Common myeloid progenitor, CD34-positive (primary cell): ENCODE measurements at places on chromosomes 6 and 20.

DNA sequence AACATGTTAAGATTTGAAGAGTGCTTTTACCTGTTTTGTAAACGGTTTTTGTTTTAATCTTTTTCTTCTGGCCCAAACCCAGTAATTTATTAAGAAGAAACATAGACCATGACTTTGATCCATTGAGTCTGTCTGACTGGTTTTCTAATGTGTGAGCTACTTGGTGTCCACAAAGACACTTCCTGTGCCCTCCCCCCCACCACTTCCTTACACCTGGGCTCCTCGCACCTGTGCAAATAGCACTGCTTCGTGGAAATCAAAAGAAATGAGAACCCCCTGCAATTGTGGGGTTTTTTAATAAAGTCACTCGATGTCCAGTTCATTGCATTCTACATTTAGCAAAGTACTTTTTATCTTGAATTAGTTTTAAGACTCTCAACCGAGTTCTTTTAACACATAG is 65.5 kb downstream of the SMOC2 start:
- DNase-seq, result no peak

DNA sequence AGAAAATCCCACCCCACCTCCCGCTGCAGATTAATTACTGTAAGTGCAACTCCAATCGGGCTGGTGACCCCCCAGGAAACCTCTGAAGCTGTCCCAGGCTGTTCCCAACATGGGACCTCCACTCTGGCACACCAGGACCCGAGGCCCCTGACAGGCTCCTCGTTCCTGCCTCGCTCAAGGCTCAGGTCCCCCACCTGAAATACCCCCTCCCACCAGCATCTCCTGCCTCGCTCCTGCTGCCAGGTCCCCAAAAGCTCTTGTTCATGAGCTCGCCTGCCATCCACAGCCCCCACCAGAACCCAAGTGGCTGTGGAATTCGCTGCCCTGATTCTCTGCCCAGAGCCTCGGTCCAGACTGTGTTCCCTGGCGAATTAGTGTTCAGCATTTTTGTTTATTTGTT is 26.1 kb downstream of the NPEPL1 start:
- DNase-seq, result no peak

- no peak for DNase-seq
Observed at GRCh38 chr6:3471286-3471685, 14.4 kb upstream of the SLC22A23 start.

GRCh38 chr20:44057698-44058675 is 129.0 kb downstream of the JPH2 start:
- DNase-seq, result no peak

DNA sequence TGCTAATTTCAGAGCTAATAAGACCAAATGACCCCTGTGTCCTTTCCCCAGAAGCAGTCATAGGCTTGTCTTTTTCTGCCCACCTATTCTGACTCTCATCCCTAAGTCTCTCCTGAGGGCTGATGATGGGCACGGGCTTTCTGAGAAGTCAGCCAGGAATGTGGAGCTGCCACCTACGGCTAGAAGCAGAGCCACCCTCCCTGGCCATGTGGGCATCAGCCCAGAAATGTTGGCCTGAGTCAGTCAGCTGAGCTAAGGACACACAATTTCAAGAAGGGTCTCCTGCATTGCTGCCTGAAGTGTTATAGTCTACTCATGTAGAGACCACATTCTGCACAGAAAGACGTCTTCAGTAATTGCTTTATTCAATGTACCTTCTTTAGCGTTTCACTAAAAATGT is 17.1 kb downstream of the MYLIP start:
- DNase-seq, result no peak

DNA sequence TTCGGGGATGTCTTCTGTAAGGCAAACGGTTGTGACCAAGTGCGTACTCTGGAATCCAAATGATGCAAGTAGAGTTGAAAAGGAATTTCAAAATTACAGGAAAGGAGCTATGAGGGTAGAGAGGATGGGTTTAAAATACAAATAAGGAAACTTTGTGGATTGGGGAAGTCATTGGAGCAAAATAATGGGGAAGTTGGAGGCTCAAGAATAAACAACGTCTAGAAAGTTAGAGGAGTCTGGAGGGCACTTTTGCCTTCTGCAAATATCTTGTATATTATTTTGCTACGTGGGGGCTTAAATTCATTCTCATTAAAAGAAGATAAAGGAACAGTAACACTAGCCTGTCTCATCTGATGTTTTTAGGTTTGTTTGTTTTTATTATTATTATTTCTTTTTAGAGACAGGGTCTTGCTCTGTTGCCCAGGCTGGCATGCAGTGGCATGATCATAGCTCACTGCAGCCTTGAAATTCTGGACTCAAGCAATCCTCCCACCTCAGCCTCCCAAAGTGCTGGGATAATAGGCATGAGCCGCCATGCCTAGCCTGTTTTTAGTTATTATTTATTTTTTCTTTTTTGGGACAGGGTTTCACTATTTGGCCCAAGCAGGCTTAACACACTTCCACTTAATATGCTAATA is 55.0 kb upstream of the TNFAIP3 start:
- DNase-seq, result no peak

DNA sequence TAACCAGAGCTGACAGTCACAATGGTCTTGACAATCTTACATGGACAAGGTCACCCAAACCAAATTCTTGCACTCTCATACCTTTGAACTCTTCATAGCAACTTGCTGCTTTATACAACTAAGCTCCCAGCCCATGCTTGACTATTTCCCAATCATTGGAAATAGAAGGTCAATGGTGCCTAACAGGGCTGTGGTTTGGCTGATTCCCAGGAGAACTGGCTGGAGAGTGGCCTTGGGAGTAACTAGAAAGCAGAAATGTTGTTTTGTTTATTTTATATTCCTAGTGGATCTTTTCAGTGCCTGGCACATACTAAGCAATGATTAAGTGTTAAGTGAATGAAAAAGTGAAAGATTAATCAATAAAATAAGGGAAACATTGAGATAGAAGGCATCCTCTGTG is 3.0 kb downstream of the SPINT4 start:
- no peak for DNase-seq

DNA sequence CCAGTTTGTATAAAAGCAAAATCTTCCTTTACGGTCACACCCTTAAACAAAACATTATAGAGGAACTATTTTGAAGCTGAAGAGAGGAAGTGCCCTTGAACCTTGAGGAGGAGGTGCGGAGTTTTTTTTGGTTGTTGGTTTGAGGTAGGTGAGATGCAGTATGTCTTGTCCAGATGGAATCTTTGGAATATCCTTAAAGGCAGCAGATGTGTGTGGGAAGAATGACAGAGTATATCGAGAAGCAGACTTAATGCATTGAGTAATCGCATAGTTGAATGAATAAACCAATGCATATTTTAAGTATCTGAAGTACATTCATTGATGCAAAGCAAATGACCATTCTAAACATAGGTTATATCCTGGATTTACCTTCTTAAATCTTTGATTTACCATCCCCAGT is 49.9 kb downstream of the AIG1 start:
- DNase-seq, result no peak

- no peak for DNase-seq
Observed at GRCh38 chr6:157611406-157611805, 211.6 kb upstream of the SNX9 start.

- DNase-seq, result no peak
Observed at GRCh38 chr6:33651403-33651802, 30.3 kb downstream of the ITPR3 start.

- no peak for DNase-seq
Observed at GRCh38 chr20:61940976-61941720, 124.5 kb downstream of the TAF4 start.

- DNase-seq, result no peak
Observed at GRCh38 chr6:39451831-39452230, 129.3 kb upstream of the KCNK16 start.

GRCh38 chr6:43798688-43799444 is 28.9 kb downstream of the VEGFA start:
- peak; percentile 53 for DNase-seq

DNA sequence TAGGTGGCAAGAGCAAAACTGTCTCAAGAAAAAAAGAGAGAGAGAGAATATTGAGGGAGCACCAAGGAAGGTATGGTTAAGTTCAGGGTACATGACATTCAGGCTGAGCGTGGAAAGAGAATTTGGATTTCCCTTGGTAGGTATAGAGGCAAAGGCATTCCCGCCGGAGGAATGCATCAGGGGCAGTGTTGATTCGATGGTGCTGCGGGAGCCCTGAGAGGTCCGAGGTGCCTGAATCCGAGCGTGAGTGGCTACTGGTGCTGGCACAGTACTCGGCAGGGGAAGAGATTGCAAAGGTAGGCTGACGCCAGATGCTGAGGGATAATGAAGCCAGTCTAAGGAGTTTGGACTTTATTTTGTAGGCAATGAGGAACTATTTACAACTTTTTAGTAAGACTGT is 20.0 kb downstream of the BMP6 start:
- DNase-seq, result no peak

DNA sequence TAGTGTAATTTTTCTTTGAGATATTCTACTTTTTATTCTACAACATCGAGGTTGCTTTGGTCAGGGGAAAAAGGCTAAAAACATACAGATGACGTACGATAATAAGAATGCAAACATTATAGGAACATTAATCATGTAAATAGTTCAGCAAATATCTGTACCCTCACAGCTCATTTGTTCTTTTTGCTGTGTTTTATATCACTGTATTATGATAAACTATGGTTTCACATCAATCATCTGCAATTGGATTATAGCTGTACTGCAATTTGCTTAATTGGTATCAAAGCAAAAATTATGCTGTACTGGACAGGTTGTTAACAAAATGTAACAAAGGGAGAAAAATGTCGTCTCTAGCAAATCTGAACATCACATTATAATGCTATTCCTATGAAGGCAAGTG is 597.1 kb downstream of the EPHA7 start:
- no peak for DNase-seq

DNA sequence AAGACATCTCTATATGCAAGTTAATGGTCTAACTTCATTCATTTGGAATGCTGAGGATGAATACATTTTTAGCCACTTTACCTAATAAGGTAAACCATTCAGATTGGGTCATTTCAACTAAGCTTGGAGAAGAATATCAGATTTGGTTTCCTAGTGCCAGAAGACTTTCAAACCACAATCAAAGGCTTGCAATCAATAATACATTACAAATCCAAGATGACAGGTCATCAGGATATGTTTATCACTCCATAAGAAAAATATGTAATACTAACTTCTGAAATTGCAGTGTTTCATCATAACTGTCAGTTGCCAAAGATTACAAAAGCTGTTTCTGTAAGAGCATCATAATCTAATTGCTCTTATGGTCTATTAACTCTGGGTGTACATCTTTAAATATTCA is 654.0 kb downstream of the COL12A1 start:
- no peak for DNase-seq
